ENCODE measurements at places on chromosomes 2 and 18.
A peak's percentile ranks its signal among the peaks of the same experiment; 100 is the strongest.

- no peak for DNase-seq
Observed at GRCh38 chr2:116413659-116414058, 1400.8 kb upstream of the DDX18 start.

DNA sequence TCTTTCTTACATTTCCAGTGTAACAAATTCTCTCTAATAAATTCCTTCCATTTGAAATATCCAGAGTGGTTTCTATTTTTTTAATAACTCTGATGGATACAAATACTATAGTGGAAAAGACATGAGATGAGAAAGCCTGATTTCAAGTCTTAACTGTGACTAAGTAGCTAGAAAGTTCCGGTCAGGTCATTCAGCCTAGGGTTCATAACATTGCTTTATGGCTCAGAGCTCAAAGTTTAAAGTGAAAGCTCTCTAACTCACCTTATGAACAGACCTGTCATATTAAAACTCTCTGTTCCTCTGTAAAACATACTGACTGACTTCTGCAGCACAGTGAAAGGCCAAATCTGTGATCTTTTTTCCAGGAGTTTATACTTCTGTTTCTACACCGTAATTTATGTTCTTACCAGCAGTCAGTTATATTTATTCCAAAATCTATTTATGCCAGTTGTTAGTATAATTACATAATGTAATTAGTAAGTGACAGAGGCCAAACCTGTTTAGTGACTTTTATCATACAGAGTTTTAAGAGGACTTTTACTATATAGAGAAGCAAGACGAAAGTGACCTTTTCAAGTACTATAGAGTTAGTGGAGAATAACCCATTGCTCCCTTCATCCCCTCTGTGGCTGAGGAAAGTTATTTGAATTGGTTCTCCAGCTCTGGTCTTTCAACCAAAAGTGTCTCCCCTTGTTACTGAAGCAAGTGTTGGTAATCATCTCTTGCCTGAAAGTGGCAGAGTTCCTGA lies 118.8 kb upstream of the PDE1A start:
- no peak for DNase-seq

DNA sequence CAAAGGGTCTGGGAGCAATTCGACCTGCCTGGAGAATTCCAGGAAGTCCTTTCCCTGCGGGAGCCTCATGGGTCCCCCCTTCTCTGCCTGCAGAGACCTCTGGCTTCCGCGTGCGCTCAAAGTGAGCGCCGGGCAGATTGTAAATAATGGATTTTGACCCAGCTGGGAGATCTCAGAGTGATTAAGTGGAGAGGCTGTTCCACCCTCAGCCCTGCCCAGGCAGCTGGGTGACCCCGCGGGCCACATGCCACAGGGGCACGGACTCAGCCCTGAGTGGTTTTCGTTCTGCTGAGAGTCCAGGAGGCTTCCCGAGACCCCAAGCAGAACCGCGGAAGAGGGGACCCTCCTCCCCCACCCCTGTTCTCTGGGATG lies 1.2 kb downstream of the KCNG2 start:
- no peak for DNase-seq

GRCh38 chr2:105800953-105801635 lies 56.4 kb downstream of the NCK2 start:
- no peak for DNase-seq

GRCh38 chr2:134932864-134933526 lies 14.4 kb downstream of the CCNT2 start:
- DNase-seq: no peak

DNA sequence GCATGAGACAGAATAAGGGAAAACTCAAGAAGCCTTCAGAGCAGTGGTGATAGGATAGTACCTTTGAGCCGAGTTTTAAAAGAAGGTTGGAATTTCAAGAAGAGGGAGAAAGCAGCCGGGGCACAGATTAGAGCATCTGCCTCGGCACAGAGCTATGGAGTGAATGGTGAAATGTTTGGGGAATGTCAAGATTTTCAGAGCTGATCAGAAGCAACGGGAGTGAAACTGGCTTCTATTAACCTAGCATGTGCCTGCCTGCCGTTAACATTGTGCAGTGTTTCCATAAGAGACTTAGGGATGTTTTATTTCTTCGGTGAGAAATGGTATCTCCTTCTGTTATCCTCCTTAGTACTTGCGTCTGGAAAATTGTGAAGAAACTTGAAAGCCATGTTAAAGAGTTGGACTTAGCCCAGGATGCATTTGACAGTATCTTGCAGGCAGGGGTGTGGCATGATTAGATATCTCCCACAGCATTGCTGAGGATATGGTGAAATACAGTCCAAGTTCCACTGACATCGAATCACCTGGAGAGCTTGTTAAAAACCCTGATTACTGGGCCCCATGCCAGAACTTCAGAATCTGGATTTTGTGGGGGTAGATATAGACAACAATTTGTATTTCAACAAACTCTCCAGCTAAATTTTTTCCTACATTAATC lies 96.8 kb upstream of the PPP1CB start:
- peak; percentile 28 for DNase-seq
